ENCODE measurements at places on chromosomes 6 and 20.

DNA sequence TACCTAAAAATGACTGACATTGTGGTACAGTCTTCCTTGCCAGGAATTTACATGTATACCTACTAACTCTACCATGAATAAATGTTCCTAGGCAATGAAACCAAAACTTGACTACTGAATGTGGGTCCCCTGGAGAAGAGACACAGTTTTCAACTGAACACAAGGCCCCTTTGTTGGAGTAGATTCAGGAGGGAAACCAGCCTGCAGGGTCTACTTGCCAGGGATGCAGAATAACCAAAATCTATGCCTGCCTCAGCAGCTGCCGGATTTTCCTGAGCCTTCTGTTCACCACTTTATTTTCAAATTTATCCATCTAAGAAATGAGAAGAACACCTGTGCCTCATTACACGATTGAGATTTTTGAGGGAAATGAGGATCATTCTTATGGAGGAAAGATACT lies 211.9 kb downstream of the GRM1 start:
- no peak for DNase-seq

GRCh38 chr20:34875642-34876405 lies 588 bp upstream of the ACSS2 start:
- peak; percentile 96 for DNase-seq

GRCh38 chr20:62310757-62311121 lies 7.9 kb downstream of the ADRM1 start:
- DNase-seq = no peak

DNA sequence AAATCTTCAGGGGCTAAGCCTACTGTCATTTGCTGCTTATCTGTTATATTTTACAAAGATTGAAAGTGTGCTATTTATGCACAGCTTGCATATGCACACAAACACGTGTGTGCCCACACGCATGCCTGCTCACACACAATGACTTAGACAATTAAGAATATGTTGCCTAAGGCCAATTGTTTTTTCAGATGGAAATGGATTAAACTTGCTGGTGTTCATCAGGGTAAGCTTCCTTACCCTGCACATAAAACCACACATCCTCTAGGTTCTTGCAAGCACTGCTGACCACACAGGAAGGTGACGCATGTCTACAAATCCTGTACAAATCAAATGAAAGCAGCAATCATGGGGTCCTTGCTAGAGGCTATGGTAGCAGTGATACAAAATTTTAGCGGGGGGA lies 58.4 kb downstream of the GJA10 start:
- peak; percentile 29 for DNase-seq

- DNase-seq = no peak
Observed at GRCh38 chr6:107246972-107247615, 131.8 kb upstream of the BEND3 start.

DNA sequence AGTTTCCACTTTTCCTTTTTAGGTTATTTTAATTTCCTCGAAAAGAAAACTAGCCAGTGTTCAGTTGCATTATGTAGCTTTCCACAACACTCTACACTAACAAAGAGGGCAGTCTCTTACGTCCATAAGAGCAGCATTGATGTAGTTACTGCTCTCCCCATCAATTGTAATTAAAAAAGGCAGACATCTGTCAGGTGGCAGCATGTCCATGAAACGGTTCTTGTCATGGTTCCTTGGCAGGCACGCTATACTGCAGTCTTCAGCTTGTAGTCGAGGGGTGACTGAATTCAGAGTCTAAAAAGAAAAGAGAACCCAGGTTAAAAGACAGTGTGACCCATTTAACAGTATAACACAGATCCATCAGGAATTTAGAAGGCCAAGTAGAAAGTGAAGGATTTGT lies 80.1 kb upstream of the THEMIS start:
- no peak for DNase-seq

GRCh38 chr20:17810062-17810631 lies 110.4 kb downstream of the BANF2 start:
- DNase-seq = no peak

DNA sequence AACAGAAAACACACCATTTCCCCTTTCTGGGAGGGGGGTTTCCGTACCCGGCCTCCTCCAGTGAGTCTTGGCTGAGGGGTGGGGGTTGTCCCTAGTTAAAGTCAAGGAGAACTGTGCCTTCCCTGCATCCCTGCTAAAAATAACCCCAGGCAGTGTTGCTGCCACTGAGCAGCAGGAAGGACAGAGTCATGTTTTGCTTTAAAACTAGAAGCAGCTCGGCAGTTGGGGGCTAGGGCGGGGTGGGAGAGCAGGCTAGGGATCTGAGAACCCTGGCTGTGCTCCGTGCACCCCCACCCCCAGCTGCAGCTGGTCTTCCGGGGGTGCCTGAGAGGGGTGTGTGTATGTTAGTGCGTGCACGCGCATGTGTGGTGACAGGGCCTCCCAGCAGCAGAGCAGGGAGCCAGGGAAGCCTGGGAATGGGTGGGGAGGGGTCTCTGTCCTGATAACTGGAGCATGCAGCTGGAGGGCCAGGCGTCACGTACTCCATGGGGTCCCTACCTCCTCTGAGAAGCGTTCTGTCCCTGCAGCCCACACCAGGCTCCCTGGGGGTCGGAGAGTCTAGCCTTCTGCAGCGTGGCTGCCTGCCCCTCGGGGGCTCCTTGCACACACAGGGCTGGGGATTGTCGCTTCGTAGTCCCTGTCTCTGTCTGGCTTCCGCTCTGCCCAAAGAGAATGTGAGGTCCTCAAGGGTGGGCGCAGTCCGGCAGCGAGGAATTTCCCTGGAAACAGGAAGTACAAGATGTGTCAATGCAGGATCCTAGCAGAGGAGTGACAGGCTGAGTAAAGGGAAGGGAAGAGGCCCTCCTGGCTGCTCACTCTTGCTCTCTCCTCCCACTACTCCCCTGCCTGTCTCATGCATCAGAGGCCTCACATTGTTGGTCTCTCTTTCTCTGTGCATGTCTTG lies 16.8 kb upstream of the ARMC12 start:
- DNase-seq = no peak

- DNase-seq = no peak
Observed at GRCh38 chr6:145045582-145045981, 689.7 kb downstream of the EPM2A start.

DNA sequence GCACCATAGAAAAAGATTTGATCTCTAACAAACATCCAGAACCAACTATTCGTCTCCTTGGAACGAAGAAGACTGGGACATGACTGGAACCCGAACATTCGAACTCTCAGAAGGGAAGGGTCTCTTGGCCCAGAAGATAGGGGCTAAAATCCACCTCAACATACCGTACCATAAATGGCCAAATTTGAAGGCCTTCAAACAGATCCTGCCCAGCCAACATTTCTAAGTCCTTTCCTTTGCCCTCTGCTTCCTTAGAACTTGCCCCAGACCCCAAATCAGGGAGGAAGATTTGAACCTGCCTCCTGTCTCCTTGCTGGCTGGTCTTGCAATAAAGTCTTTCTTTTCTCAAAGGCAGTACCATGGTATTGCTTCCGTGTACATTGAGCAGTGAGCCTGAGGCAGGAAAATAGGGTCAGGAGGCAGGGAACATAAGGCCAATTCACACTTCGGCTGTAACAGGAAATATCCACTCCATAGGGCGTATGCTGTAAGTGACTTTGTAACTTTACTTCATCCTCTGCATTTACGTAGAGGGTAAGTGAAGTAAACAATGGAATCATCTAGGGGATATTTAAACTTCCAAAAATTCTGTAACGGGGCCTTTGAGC lies 1.8 kb upstream of the PXDC1 start:
- no peak for DNase-seq

DNA sequence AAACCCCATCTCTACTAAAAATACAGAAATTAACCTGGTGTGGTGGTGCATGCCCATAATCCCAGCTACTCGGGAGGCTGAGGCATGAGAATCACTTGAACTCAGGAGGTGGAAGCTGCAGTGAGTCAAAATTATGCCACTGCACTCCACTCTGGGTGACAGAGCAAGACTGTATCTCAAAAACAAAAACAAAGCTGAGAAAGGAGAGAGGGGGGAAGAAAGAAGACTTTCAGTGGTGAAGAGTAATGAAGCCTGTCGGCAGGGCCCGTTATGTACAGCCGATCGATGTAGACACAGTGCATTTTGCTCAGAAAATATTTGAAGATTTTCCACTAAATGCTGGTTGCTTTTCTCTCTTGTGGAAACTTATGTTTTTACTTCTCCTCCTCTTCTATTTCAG lies 13.8 kb downstream of the VAPB start:
- DNase-seq = no peak

DNA sequence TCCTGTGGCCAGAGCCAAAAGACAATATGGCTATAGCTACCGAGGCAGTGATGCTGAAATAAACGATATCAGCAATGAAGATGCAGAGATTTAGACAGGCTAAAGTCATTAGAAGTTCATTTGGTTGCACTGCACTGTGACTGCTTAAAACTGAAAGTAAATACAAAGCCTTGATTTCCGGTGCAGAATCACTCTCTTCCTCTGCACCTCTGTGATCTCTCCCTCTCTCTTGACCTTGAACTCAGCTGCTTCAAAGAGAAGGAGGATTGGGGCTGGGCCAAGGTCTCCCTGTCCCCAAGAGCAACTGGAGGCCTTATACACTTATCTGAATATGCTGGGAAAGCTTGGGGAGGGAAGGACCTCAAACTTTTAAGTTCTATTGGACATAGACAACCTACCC lies 34.6 kb upstream of the SPACA1 start:
- DNase-seq = no peak

- peak; percentile 59 for DNase-seq
Observed at GRCh38 chr6:27176523-27177484, 70.7 kb upstream of the PRSS16 start.

- no peak for DNase-seq
Observed at GRCh38 chr6:113068570-113068969, 721.4 kb downstream of the RFPL4B start.

DNA sequence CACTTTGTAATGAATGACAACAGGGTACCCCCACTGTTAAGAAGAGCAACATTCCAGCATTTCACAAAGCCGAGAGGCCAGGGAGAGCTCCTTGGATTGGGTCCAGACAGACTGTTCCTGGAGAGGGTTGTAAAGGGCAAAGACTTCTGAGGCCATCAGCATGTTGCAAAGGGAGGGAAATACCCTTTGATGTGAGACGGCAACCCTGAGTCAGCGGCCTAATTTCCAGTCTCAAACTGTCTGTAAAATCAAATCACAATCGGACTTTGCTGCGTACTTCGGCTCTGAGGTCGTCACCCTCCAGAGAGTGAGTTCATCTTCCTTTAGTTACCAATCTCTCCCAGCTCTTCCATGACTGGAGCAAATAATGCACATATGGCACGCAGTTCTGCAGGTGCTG lies 101.0 kb upstream of the DTNBP1 start:
- DNase-seq = no peak

DNA sequence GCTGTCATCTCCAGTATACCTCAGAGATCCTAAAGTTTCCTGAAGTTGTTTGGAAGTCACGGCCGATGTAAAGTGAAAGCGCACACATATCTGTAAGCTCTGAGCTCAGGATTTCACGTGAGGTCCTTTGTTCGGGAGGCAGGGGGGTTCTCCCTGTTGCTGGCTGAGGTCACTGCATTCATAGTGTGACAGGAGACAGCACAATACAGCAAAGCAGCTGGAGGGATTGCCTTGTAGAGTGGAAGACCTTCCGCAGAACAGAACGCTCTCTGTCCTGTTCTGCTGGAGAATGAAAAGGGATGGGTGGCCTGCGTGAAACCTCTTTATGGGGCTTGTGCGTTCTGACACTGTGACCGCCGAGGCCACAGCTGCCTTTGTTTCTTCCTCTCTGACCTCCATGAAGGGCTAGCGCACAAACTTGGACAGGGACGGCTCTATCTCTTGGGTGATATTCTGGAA lies 13.4 kb upstream of the SERPINB1 start:
- no peak for DNase-seq

GRCh38 chr20:2386516-2387179 lies 5.9 kb downstream of the TGM6 start:
- DNase-seq = no peak

DNA sequence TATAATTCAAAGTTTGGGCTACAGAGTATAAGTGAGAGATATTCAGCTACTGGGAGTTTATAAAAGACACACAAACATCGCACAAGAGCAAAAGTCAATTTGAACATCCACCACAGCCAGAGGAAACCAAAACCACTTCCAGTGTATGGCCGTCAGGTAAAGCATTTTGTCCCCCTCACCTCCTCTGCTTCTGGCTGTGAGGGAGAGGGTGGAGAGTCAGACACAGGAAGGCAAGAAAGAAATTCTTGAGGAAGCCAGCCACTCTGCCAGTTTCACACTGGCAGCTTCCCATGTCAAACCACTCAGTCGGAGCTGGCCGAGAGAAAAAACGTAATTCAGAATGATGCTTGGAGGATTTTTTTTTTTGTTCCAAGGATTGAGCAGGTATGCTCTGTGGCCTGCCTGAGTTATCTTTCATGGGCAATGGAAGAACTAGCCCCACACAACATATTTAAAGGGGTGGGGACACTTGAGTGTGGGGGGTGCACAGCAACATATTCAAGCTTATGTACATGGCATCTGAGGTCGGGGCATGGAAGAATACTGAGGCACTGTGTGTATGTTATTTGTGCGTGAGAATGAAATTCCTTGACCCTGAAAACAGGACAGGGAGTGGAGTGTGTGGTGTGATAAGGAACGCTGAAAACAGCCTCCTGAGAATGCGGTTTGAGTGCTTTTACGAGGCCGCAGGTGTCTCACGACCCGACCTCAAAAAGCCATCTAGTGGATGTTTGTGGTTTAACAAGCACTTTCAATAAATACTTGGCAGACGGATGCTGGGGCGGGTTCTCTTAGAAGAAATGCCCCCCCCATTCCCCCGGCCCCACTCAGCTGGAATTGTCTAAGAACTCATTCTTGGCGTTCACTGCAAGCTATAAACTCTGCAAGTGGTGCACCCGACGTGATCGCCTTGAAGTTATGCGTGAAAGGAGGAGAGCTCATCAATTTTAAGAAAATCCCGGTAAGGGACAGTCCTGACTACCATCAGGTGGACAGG lies 27.5 kb upstream of the ZBTB22 start:
- DNase-seq = peak; percentile 54

DNA sequence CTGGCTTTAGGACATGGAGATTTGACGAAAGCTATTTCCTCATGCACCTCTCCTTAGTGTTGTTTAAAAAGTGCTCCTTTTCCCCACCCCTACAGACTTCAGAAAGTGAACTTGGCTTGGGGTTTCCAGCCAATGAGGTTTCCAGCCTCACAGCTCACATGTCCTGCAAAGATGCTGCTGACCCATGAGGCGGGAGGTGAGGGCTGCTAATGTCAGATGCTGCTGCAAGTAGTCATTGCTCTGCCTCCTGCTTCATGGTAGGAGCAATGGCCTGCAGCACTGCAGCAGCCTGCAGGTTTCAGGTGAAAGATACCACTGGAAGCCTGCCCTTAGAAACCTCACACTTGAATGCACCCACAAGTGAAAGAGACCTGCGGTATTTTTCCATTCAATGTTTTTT lies 112.8 kb downstream of the LAMP5 start:
- no peak for DNase-seq

DNA sequence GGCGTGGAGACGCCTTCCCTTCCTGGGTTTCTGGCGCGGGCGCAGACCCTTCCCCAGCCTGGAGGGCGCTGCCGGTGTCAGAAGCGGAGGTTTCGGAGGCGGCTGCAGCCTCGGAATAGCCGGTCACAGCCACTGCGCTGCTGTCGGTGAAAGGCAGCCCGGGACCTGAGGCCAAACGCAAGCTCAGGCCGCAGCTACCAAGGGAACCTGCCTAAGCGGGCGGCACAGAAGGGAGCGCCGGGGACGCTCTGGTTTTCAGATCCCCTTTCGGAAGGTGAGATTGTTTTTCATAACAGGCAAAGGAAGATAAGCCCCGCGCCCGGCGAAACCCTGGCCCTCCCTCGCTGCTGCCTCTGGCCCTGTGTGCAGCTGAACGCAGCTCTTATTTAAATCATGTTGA lies 116.5 kb downstream of the FAM120B start:
- no peak for DNase-seq

- no peak for DNase-seq
Observed at GRCh38 chr6:74932232-74932888, 273.5 kb downstream of the COL12A1 start.

- DNase-seq = no peak
Observed at GRCh38 chr6:81697559-81697958, 54.9 kb downstream of the TENT5A start.
